Stimulated activated CD8-positive, alpha-beta memory T cell treated with anti-CD3 and anti-CD28 coated beads, Interleukin-4, amount 100 ng/mL, for 1 hour (primary cell): ENCODE measurements at places on chromosomes 1 and 21.

- DNase-seq, result no peak
Observed at GRCh38 chr1:209367061-209367772, 216.3 kb upstream of the CAMK1G start.

- DNase-seq, result peak; percentile 43
Observed at GRCh38 chr1:156052862-156053767, 483 bp downstream of the UBQLN4 start.

DNA sequence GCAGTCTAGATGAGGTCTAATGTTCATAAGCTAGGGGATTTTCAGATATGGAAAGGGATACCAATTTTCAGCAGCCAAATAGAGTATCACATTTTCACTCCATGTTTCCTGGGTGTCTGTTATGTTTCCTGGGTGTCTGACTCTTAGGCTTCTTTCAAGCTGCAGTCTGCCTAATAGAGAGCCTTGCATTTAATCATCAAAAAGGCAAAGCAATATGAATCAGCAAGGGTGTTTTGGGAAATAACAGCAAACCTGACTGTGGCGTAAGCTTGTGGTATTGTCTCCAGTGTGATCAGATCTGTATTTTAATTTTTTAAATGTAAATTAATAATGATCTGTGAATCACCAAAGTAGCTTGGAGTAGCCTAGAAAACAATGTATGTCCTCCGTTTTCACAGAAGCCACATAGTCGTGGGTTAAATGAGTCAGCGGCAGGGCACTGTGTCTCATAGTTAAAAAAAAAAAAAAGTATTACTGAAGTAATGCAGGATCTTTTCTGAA is 10.4 kb downstream of the LGALS8 start:
- no peak for DNase-seq

- no peak for DNase-seq
Observed at GRCh38 chr21:26846036-26846931, 1.1 kb upstream of the ADAMTS1 start.

- no peak for DNase-seq
Observed at GRCh38 chr1:14236097-14236496, 362.4 kb upstream of the KAZN start.

DNA sequence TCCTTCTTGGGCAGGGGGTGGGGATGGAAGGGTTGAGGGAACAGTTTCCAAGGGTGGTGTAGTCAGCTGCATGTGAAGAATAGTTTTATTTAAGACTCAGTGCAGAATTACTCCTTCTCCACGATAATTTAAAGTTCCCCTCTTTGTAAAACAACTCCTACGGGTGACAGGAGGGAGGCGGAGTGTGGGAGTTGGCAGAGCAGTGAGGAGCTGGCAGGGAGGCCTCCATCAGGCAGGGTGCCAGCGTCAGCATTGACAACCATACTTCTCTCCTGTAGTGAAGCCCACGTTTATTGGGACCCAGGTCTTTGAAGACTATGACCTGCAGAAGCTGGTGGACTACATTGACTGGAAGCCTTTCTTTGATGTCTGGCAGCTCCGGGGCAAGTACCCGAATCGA is 93.8 kb downstream of the MTR start:
- no peak for DNase-seq

GRCh38 chr1:150966011-150966410 is 8.6 kb downstream of the CERS2 start:
- no peak for DNase-seq
